ENCODE measurements at places on chromosomes 6 and 20.
A peak's percentile ranks its signal among the peaks of the same experiment; 100 is the strongest.

- peak; percentile 38 for DNase-seq
These were observed 39.0 kb downstream of the SYTL3 start for GRCh38 chr6:158688860-158689259.

- DNase-seq = no peak
These were observed 43.6 kb downstream of the RIOK1 start for GRCh38 chr6:7433121-7433617.

DNA sequence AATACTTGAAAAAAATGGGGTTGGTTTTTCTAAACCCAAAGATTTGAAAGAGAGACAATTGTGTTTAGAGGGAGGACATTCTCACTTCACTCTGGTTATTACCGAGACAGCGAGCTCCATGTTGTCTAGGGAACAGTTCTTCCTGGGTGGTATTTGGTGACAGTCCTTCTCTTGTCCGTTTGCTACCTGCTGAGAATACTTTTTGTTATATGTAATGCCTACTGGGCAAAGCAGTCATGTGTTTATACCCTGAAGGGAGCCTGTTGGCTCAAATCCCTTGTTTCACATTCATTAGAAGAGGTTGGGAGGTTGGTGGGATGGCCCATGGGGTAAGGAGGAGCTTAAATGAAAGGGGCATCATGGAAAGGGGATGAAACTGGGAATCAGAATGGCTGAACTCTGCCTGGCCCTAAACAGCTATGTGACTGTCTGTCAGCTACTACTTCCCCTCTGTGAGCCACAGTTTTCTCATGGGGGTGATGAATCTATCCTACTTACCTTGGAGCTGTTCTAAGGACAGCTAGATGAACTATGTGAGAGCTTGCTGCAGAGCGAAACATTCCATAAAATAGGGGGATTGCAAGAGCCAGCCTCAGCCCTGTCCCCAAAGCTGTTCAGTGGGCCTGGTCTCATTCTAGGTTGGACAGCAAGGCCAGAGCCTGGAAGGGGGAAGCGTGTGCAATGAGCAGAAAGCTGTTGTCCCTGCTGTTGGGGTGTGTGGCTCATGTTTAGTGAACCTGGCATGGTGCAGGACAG lies 43.5 kb downstream of the FNDC1 start:
- DNase-seq = no peak

DNA sequence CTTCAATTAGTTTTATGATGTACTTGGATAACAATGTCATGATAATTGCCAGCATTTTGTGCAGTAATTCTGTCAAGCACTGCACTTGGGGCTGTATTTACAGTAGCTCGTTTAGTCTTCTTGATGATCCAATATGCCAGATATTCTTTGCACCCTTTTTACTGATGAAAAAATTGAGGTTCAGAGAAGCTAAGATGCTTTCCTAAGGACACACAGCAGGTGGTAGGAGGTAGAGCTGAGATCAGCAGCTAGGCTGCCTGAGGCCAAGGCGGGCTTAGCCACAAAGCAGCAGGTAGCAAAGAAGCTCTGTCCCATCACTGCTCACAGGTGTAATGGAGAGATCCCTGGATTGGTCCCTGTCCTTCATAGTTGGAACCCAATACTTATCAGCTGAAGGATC lies 33.3 kb downstream of the SUMO4 start:
- no peak for DNase-seq

DNA sequence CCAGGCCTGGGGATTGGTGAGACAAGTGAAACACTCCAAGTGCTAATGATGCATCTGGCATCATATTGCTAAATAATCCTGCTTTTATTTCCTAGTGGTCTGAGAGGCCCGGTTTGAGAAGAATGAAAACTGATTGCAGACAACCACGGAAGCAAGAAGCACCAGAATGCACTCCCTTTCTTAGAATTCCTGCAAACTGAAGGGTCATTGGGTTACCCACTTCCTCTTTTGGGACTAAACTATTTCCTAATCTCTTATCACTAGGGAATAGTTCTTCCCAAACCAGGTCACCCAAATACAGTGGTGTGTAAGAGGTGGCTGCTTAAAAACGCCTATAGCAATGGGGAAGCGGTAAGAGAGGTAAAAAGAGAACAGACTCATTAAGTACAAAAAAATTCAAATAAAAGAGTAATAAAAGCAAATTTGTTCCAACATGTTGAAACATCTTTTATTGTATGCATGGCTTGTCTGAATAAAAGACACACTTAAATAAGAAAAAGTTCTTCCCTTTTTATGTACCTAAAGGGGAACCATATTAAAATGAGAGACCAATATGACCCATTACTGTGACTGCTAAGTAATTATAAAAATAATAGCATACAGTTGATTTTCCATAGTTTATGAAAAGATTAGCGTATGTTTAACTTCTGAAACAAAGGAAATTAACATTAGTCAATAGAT lies 125.8 kb downstream of the MYB start:
- DNase-seq = no peak

GRCh38 chr6:329888-330691 lies 37.8 kb downstream of the DUSP22 start:
- DNase-seq = no peak

- no peak for DNase-seq
These were observed 181.5 kb upstream of the LAMP5 start for GRCh38 chr20:9332791-9333479.

DNA sequence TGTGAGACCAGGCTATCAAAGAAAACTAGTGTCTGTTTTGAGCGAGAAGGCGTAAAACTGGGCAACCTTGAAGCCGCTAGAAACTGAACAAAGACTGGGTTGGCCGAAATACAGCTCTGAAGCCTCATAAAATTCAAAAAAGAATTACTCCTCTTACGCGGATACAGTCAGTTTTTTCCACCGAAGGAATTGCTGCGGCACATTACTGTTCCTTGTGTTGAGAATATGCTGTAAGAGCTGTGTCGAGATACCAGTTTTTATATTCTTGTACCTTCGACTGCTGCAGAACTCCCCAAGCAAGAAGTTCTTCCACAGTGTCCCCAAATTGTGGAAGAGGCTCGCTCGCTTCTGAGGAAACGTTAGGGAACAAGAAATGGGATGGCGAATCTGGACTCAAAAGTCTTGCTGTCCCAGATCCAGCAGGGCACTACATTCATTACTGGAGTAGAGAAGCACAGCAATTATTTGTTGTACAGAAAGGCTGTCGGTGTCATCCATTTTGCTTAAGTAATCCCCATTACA lies 523 bp upstream of the COX7A2 start:
- DNase-seq = no peak

GRCh38 chr6:89048288-89048923 lies 32.1 kb upstream of the PNRC1 start:
- peak; percentile 89 for DNase-seq

DNA sequence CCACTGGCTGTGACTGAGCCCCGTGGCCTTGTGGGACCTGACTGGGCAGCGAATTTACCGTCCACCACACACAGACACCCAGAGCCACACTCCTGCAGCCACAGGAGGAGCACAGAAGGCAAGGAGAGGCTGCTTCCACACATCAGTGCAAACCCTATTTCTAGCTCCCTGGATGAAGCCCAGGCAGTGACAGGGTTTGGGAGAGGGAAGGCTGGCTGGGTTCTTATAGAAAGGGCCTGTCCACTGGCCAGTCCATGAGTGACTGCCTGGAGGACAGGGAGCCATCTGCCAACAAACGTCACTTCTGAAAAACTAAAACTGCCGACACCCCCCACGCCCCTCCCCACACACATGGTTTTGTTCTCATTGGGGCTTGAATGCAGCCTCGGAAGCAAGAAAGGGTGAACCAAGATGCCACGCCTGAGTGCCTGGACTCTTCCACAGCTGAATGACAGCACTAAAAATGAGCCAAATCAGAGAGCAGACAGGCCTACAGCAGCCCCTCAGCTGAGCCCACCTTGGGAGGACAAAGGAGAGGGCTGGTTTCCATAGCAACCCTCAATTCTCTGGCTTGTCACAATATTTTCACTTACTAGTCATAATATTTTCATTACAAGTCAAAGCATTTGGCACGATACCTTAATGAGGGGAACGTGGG lies 38.4 kb downstream of the RRBP1 start:
- peak; percentile 20 for DNase-seq

DNA sequence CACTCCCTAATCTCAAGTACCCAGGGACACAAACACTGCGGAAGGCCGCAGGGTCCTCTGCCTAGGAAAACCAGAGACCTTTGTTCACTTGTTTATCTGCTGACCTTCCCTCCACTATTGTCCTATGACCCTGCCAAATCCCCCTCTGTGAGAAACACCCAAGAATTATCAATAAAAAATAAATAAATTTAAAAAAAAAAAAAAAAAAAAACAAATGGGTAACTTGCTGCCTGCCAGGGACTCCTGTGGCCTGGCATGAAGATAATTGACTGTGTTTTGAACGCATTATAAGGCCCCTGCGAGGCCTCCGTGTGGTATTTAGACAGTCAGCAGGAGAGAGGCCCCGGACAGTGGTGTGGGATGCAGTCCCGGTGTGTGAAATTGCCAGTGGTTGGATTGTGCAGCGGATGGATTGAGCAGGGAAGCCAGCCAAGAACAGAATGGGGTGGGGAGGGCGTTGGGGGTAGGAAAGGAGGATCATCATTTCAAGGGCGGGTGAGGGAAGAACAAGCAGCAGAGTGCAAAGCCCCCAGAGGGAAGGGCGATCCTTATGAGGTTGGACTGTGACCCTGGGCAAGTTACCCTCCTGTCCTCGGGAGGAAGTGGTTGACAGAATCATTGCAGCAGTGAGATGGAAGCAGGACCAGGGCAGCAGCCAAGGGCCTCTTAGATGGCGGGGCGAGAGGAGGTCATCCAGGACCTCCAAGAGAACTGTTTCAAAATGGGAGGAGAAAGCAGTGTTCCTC lies 43.3 kb downstream of the PPARD start:
- peak; percentile 67 for DNase-seq

Data from fibroblast of the aortic adventitia (primary cell).